ENCODE measurements at places on chromosomes 4 and X. TPM values are rescaled to one million over a fixed set of nuclear protein-coding genes. Genes with fewer than 3 reads are reported as not detected.

DNA sequence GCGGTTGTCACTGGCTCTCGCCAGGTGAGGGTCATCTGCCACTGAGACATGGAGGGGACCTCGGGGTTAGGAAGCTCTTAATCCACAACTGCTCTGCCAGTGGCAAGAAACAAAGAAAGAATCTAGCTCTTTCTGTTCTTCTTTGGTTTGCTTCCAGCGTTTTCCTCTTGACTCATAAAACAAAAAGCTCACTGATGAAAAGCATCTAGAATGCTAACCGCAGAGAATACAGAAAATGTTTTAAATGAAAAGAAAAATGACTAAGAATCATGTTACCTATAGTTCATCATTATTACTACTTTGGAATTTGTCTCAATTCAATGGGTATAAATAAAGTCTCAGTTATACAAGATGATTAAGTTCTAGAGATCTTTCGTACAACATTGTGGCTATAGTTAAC, 274.8 kb upstream of the TENM3 start:
- DNase-seq, result no peak

DNA sequence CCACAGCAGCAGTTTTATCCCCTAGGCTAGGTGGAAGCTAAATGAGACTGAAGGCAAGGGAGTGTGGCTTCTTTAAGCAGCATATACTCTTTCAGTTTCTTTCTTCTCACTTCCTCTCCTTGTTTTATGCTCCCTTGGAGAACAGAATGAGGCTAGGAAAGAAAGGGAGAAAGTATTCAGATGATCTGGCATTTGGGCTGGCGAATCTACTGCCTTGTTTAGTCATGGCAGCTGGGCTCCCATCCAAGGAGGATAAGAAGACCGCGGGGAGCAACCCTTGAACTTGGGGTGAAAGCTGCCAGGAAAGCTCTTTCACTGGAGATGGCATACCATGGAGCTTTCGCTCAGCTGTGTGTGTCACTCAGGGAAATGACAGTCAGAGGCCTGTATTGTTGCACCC, 72.1 kb downstream of the ARHGEF38 start:
- DNase-seq, result no peak

DNA sequence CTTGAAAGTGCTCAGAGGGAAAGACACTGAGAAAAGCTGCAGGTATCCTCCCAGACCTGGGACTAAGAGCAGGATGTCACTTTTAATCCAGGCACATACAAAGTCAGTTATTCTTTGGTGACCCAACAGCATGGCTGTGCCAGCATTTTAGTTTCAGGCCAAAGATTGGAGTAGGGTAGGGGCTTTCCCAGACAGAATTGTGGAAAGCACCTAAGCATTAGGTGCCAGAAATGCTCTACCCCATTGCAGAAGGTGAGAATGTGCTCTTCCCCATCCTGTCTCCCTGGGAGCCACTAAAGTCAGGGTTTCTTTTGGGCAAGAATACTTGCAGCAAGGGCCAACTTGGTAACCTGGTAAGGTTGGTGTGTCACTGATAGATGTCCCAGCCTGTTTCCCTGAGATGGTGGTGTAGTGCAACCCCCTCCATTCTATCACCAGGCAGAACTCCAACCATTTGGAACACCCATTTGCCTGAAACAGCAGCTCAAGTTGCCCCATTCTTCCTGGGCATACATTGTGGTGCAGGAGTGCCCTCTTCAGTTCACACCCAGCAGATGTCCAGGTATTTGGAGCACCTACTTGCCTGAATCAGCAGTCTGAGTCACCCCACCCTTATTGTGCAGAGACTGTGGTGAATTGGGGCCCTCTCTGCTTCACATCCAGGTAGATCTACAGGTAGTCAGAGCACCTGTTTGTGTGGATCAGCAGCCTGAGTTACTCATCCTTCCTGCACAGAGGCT, 183.5 kb downstream of the ZC4H2 start:
- DNase-seq, result no peak

DNA sequence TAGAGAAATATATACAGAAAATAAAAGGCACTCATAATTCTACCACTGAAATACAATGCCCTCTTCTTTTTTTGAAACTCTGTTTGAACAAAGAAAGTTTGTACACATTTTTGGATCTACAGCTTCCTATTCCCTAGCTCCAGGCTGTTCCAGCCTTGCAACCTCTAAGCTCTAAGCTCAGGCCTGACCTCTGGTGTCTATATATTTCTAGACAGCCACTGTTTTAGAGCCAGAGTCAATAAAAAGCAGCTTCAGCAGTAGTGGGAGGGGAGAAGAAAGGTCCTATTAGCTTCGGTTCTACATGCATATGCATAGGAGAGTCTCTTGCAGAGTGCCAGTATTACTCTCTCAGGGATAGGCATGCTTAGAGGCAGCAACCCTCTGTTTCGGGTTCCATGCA, 39.7 kb downstream of the CLDN2 start:
- peak; percentile 19 for DNase-seq

GRCh38 chrX:77652095-77652494, 133.9 kb downstream of the ATRX start:
- DNase-seq, result no peak

DNA sequence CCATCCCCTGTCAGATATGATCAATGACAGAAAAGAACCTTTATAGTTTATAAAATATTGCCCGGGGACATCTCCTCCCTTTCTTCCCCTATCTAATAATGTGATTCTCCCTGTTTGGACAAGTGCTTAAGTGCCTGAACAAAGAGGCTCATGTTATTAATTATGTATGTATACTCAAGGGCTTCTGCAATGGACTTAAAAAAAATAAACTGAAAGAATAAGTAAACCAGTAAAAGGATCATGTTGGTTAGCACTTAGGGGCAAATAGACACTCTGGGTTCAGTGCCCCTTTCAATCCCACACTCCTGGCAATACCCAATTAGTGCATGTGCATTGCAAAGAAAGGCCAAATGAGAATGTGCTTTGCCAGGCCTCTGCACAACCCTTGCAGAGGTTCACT, 30.7 kb upstream of the RPS6KA6 start:
- no peak for DNase-seq

GRCh38 chr4:78542373-78542772, 9.2 kb upstream of the ANXA3 start:
- no peak for DNase-seq

DNA sequence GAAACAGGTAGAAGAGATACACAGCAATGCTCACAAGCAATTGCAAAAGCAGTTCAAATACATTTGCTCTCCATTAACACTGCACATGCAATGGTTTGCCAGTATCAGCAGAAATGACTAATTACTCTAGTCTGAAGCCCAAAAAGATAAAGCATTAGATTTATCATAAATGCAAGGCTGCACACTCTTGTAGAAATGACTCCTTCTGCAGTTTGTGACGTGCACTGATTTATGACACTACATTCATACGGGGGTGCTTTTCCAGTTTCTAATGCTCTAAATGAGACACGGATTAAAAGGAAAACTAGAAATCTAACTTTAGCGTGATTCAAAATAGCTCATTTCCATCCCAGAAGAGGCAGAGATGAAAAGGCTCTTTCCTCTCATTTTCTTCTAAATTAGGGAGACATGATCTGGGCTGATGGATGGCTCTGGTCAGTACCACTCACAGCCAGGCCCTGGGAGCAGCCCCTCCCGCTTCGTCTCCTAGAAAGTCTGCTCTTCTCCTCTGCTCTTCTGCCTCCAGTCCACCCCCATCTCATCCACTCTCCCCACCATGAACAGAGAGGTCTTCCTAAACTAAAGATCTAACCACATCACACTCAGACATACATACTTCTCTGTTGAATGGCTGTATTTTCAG, 33.2 kb downstream of the PPP2R2C start:
- DNase-seq, result no peak

GRCh38 chr4:14272206-14272605, 644.7 kb upstream of the BOD1L1 start:
- no peak for DNase-seq

GRCh38 chr4:128639541-128640270, 169.8 kb upstream of the JADE1 start:
- no peak for DNase-seq

GRCh38 chr4:106344647-106344970, 24.0 kb downstream of the GIMD1 start:
- DNase-seq, result no peak

DNA sequence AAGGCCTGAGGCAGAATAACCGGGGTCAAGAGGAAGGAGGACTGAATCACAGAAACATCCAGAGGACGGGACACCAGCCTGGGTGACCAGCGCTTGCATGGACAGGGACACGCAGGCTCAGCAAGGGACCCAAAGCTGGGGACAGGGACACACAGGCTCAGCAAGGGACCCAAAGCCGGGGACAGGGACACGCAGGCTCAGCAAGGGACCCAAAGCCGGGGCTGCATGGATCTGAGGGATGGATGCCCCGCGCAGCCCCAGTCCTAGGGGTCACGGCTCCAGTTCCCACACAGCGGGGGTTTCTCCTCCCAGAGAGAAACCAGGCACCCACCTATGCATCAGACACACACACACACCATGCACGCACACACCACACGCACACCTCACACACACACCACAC, 32.5 kb downstream of the FAM53A start:
- no peak for DNase-seq

DNA sequence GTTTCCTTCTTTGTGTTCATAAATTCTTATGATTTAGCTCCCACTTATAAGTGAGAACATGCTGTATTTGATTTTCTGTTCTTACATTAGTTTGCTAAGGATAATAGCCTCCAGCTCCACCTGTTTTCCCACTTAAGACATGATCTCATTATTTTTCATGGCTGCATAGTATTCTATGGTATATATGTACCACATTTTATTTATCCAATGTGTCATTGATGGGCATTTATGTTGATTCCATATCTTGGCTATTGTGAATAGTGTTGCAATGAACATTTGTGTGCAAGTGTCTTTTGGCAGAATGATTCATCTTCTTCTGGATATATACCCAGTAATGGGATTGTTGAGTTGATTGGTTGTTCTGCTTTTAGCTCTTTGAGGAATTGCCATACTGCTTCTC, 1234.8 kb downstream of the ADGRL3 start:
- no peak for DNase-seq

DNA sequence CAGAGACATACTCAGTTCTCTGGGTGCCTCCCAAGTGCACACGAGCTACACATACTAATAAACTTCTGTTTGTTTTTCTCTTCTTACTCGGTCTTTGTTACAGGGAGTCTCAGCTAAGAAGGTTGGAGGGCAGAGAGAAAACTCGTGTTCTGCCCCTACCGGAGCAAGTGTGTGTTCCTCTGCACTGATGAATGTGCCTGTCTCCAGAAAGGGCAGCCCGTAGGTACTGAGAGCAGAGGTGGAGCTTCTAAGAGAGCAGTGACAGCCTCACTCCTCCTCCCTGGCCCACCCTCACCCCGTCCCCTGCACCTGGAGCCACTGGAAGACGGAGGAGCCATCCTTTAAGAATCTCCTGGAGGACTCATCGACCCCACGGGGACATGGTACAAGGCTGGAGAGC, 67.6 kb downstream of the MTNR1A start:
- DNase-seq, result no peak

DNA sequence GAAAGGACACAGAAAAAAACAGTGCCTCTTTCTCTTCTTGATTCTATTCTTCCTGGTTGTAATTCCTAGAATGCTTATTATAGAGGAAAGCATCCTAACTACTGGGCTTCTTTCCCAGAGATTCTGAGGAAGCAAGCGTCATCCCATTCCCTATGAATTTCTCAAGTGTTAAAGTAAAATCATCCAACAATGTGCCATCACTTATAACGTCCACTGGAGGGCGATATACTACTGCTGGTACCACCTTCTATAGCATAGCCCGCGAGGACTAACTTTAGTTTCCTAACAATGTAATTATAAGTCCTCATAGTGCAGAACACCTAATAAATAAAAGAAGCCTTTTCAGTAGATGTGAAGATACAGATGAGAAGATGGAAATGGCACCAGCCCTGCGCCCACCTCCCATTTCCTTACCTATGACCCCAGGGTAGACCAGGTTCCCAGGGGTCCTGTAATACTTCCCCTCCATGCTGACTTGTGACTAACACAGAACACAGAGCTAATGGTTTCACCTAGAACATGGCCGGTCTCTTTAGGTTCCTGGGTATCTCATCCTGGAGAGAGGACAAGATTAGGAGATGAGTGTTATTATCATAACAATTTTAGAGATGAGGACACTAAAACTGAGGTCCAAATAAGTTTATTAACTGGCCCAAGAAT, 4.2 kb downstream of the CENPVL3 start:
- peak; percentile 10 for DNase-seq

GRCh38 chr4:174999407-174999806, 81.2 kb downstream of the ADAM29 start:
- DNase-seq, result no peak

- no peak for DNase-seq
Measured at GRCh38 chr4:42671431-42672194, 14.7 kb upstream of the ATP8A1 start.

DNA sequence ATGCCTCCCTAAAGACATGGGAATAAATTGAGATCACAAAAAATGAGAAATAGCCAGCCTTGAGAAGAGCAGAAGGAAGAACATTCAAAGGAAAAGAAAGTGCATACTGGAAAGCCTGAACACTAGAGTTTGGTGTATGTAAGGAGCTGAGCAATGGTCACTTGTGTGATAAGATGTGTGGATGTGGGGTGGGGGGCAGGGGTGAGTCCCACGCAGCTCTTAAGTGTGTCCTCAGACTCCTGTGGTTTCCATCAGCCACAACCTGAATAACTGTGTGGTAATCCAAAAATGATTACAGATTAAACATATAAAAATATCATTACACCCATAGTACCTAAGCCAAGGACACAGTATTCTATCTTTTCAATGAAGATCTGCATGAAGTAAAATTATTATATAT, 59.9 kb downstream of the ELOVL6 start:
- DNase-seq, result no peak

- no peak for DNase-seq
Measured at GRCh38 chrX:44020693-44021092, 47.5 kb upstream of the NDP start.

DNA sequence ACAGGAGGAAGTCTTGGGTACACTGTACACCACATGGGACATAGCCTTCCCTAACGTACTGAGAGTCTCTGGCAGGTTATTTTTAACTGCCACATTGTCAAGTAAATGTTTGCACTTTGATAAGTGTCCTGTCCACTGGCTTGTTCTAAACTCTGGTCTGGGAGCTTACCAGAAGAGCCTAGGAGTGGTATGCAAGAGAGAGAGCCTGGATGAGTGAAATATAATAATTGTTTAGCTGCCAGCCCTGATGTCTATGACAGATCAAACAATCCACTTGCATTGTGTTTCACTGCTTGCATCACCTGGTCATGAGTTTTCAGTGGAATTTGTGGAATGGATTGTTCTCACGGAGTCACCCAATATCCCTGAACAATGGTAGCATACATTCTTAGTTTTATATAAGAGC, 91.6 kb downstream of the SHROOM3 start:
- DNase-seq, result no peak

GRCh38 chr4:101288365-101289145, 58.8 kb downstream of the PPP3CA start:
- DNase-seq, result no peak

The NLRP2B gene
- 0.05 TPM for polyA plus RNA-seq

The CACNA1F gene
- polyA plus RNA-seq, result 0.11 TPM

The RTL9 gene
- 0.25 TPM for polyA plus RNA-seq

The MAGEA2 gene
- polyA plus RNA-seq, result not detected

The RAB41 gene
- polyA plus RNA-seq, result 1.3 TPM

The FRG2 gene
- polyA plus RNA-seq, result not detected

The SLC2A9 gene
- polyA plus RNA-seq, result 10.3 TPM

The CASP6 gene
- polyA plus RNA-seq, result 40.4 TPM

The FANCB gene
- polyA plus RNA-seq, result 3.2 TPM

The THAP6 gene
- 32.9 TPM for polyA plus RNA-seq

The PPEF1 gene
- 0.47 TPM for polyA plus RNA-seq

The EBP gene
- 78.3 TPM for polyA plus RNA-seq

The PNCK gene
- polyA plus RNA-seq, result 12.7 TPM

All from renal pelvis (tissue), 12 donors.